ENCODE measurements at places on chromosomes 11 and 22. TPM values are rescaled to one million over a fixed set of nuclear protein-coding genes. Genes with fewer than 3 reads are reported as not detected.
A peak's percentile ranks its signal among the peaks of the same experiment; 100 is the strongest.

DNA sequence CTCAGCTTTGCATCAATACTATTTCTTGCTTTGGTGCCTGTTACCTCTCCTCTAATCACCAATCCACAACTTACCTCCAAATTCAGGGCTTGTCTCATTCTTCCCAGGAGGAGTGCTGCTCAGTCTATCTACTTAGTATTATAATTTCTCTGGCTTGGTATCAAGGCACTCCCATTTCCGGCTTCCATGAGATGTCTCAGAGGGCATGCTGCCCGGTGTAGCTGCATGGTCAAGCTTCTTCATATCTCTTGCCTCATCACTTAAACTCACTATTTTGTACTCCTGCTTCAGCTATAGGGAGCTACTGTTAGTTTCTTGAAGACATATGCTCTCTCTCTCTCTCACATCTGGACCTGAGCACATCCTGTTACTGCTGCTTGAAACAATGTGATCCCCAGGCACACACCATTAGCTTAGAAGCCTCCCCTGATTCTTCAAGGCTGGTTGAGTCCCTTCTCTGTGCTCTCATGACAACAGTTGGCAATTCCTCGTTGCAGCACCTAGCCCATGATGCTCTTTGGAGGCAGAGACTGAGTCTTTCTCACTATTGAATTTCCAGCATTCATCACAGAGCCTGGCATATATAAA, 182.8 kb upstream of the SYN3 start:
- no peaks in the 10 kb centered on the region for H3K4me1 ChIP-seq
- no peaks in the 10 kb centered on the region for H3K36me3 ChIP-seq
- no peaks in the 10 kb centered on the region for H3K27me3 ChIP-seq
- DNase-seq = no peak

DNA sequence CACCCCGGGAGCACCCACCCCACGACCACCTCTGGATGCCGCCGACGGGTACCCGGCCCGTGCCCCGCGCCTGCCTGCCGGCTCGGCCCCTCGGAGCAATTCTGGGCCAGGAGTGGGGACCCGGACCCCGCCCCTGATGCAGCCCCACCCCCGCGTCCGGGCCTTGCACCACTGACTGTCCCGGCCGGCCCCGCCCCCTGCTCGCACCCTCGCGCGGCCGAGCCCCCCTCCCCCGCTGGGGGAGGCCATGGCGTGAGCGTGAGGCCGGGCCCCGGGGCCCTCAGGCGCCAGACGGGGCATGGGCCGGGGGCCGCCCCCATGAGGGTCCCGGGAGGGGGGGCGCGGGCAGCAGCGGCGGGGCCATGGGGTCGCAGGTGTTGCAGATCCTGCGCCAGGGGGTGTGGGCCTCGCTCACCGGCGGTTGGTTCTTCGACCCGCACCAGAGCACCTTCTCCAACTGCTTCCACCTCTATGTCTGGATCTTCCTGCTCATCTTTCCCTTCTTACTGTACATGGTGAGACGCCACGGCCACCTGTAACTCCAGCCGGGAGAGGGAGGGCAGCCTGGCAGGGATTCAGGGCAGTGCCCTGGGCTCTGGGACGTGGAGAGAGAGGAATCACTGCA, 486 bp downstream of the PCNX3 start:
- peaks cover 31% of the 10 kb centered on the region for H3K4me1 ChIP-seq
- peak overlapping the region; percentile 97 for H3K4me3 ChIP-seq
- no peak for DNase-seq
- H3K36me3 ChIP-seq = no peaks in the 10 kb centered on the region
- H3K27me3 ChIP-seq = no peaks in the 10 kb centered on the region

Gene GPR83
- polyA plus RNA-seq = 0.13 TPM

Gene FLRT1
- not detected for polyA plus RNA-seq

GRCh38 chr22:26055693-26056092, 113.6 kb upstream of the SEZ6L start:
- no peaks in the 10 kb centered on the region for H3K4me1 ChIP-seq
- no peak for DNase-seq
- no peaks in the 10 kb centered on the region for H3K27me3 ChIP-seq
- no peak overlapping the region for H3K4me3 ChIP-seq
- H3K36me3 ChIP-seq = peaks cover 46% of the 10 kb centered on the region

GRCh38 chr22:38316364-38317121, 690 bp downstream of the CSNK1E start:
- no peaks in the 10 kb centered on the region for H3K27me3 ChIP-seq
- H3K4me3 ChIP-seq = peak overlapping the region; percentile 76
- DNase-seq = peak; percentile 61
- no peaks in the 10 kb centered on the region for H3K36me3 ChIP-seq

Gene GUCY1A2
- polyA plus RNA-seq = 0.86 TPM

Gene INS
- 2.8 TPM for polyA plus RNA-seq

DNA sequence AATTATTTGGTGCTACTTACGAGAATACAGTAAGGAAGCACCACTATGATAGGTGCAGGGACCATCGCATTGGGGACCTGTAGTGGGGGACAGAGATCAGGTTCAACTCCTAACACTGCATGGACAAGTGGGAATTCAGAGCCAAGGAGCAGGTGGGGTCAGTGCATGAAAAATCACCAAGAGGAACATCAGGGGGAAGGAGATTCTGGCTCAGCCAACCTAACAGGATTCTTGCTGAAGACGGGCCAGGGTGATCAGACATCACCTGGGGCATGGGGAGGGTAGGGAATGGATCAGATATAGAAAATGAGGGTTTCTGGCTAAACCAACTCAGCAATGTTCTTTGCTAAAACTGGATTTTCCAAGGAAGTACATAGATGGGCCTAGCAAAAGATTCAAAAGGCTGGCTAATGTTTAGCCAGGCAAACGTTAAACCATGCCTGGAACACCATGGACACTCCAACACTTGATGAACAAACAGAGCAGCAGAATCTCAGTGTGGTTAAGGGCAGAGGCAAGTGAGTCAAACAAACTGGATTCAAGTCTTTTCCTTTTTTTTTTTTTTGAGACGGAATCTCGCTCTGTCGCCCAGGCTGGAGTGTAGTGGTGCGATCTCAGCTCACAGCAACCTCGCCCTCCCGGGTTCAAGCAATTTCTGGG, 70.0 kb downstream of the MICAL3 start:
- H3K4me3 ChIP-seq = no peak overlapping the region
- H3K36me3 ChIP-seq = no peaks in the 10 kb centered on the region
- H3K4me1 ChIP-seq = peaks cover 41% of the 10 kb centered on the region
- H3K27ac ChIP-seq = peak overlapping the region; percentile 36

Gene MMP13
- polyA plus RNA-seq = not detected

DNA sequence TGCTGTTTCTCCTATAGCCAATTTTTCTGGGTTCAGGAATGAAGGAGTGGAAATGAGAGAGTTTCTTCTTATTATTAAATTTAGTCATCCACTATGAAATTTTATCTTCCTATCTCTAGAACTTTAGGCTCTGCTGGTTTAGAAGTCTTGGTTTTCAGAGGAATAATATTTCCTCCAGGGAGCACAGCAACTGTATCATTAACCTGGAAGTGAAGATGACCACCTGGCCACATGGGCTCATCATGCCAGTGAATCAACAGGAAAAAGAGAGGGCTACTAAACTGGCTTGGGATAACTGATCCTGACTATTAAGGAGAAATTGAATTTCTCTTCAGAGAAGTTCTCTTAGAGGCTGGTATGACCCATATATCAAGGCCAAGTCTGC, 44.4 kb downstream of the ADM start:
- no peaks in the 10 kb centered on the region for H3K36me3 ChIP-seq
- no peak overlapping the region for H3K4me3 ChIP-seq
- peak overlapping the region; percentile 10 for H3K27ac ChIP-seq
- H3K27me3 ChIP-seq = no peaks in the 10 kb centered on the region
- no peak for DNase-seq
- peaks cover 28% of the 10 kb centered on the region for H3K4me1 ChIP-seq

Gene CBLIF
- not detected for polyA plus RNA-seq

DNA sequence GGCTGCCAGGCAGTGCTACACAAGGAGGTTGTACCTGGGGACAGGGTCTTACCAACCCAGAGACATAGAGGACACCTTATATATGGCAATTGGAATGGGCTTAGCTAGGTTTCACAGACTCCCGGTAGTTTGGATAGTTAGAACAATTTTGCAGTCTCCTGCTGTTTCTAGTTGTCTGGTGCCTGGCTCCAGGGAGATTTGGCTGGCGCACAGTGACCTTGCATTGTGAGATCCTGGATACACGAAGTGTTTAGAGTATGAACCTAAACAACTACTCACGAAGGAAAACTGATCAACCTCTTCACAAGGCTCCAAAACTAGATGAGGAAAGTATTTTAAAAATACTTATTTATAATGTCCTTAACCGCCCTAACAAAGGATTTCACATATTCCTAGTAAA, 614.7 kb downstream of the FAM181B start:
- no peaks in the 10 kb centered on the region for H3K4me1 ChIP-seq
- no peak for DNase-seq
- H3K27me3 ChIP-seq = no peaks in the 10 kb centered on the region
- H3K36me3 ChIP-seq = no peaks in the 10 kb centered on the region
- H3K27ac ChIP-seq = no peak overlapping the region

Gene MIF
- polyA plus RNA-seq = 131 TPM

Gene MS4A14
- 0.03 TPM for polyA plus RNA-seq

Gene KCNJ11
- 87.5 TPM for polyA plus RNA-seq

Gene TRAPPC4
- 39.0 TPM for polyA plus RNA-seq

GRCh38 chr11:124751391-124751740, 689 bp downstream of the VSIG2 start:
- no peak for DNase-seq
- no peaks in the 10 kb centered on the region for H3K27me3 ChIP-seq
- peaks cover 7% of the 10 kb centered on the region for H3K4me1 ChIP-seq
- no peaks in the 10 kb centered on the region for H3K36me3 ChIP-seq

DNA sequence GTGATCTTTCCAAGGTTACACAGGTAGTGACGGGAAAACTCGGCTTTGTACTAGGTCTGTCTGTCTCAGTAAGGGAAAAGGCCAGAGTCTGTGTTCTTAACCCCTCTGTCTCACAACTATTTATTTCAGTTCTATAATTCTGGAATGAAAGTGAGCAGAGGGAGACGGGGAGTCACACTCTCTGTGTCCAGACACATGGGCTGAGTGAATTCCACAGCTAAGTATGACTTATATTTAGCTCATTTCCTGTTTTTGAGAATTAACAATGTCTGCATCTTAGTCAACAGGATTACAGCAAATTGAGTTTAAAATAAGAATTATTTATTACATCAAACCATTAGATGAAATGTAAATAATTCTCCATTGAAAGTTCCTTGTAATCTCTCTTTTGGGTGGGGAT, 62.5 kb upstream of the OR4B1 start:
- H3K4me3 ChIP-seq = no peak overlapping the region
- H3K27ac ChIP-seq = no peak overlapping the region

GRCh38 chr11:11748706-11749365, 92.9 kb upstream of the USP47 start:
- no peak overlapping the region for H3K4me3 ChIP-seq
- no peaks in the 10 kb centered on the region for H3K27me3 ChIP-seq
- no peaks in the 10 kb centered on the region for H3K36me3 ChIP-seq

Measured in psoas muscle (tissue), 8 donors.